ENCODE measurements at places on chromosomes 2 and 18.

DNA sequence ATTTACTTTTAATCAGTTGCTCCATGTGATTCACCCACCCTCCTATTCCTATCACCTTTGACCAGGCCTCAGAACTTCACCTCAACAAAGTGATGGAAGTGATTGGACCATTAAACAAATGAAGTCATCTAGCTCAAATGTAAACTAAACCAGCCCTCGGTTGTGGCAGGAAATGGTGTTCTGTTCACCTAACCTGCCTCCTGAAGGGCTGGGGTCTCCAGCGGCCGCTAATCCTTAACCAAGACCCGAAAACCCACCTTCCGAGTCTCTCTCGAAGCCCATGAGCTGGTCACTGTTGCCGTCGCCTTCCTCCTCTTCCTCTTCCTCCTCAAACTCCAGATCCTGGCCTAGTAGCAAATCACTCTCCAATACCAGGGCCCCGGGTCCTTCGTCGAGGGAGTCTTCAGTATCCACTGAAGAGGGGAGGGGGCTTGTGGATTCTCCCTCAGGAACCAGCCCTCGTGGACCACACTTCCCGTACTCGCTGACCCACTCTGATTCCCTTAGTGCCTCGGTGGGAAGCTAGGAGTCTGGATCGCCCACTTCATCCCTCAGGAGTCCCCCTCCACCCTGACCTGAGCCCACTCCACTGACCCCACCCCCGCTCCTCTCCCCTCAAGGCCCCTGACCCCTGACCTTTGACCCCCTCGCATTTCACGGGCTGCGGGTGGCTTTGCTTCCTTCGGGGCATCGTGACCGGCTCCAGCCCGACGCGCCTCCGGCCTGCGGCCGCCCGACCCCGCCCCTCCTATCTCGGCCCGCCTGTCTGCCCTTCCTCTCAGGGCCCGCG, 503 bp downstream of the ZNF513 start:
- peak; percentile 57 for DNase-seq

DNA sequence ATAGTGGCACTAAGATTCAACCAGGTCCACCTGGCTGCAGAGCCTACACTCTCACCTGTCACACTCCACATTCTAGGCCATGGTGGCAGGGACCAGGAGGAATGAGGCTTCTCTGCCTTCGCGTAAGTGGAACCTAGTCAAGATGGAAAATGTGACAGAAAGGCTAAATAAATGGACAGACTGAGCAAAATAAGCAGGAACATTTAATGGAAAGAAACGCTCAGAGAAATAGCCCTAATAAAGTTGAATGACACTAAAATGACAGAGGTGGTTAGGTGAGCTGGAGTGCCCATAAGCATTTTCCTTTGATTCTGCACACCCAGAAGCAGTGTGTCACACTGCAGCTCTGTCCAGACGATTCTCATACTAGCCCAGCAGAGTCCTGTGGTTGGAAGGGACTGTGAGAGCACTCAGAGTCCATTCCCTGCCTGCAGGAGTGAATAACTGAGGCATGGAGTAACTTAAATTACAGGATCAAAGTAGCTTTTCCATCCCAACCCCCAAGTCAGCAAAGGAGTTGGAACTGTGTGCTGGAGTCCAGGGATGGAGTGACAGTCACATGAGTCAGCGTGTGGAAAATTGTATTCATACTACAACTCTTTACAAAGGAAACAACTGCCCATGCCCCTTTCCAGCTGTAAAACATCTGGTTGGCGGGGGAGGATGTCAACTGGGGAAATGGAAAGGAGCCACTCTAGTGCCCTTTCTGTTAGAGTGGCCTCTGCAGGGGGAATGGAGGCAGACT, 105.4 kb upstream of the LGALSL start:
- DNase-seq, result no peak

- DNase-seq, result peak; percentile 30
Measured at GRCh38 chr18:6561862-6562291, 147.2 kb upstream of the L3MBTL4 start.

DNA sequence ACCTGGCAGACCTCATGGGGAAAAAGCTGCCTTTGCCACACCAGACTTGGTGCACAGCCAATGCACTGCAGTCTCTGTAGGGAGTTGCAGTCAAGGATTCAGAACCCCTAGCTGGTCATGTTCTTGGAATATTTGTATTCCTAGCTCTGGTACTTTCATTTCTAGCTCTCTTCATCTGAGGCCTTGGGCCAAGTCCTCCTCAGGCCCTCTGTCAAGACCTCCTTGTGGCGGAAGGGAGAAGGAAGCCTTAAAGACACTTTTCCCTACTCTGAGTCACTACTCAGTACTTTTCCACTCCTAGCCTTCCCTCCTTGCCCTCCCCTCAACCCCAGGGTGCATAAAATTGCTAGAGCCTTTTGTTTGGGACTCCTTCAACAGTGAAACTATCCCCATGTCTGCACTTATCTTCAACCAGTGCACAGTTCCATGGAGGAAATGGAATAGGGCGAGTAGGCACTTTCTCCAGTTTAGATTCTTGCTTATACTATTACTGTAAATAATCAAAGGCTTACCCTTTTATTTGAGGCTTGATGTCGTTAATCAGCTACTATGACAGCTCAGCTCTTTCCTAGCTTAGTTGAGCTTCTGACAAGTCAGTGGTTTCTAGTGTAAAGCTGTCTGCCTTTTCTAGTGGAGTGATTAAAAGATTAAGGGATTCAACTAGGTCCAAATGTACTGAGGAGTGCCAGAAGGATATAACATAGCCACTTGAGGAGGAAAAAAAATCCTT, 15.8 kb downstream of the M1AP start:
- DNase-seq, result peak; percentile 69

DNA sequence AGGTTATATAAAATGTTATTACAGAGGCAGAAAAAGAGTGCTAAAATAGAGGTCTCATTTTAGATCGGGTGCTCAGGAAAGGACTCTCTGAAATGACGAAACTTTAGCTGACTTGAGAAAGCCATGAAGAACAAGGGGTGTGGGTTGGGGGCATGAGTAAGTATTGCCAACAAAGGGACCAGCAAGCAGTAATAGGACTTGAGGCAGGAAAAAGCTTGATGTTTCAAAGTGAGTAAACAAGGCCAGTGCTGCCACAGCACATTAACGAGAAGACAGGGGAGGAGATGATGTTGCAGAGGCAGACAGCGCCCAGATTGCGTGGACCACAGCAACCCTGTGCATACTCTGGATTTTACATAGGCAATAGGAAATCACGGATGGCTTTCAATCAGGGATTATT, 318.8 kb downstream of the ZEB2 start:
- DNase-seq, result no peak

- no peak for DNase-seq
Measured at GRCh38 chr2:121809607-121810006, 54.2 kb downstream of the TSN start.

All from ELF-1 (cell line).